ENCODE measurements at places on chromosomes 12 and 14.

DNA sequence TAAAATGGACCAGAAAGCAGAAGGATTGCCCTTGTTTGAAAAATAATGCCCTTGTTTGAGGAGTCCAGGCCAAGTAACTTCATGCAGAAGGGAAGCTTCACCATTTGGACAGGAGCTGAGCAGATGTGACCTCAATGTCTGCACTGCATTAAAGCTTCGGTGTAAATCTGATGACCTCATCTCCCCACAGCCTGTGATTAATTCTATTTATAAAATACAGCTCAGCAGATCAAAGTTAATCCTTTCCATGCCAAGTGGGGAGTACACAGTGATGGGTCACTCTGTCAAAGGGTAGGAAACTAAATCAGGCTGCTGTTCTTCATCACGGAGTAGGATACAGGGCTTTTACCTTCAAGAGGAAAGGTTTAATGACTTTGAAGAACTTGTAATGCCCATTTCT lies 533.7 kb downstream of the RPS29 start:
- DNase-seq, result no peak

GRCh38 chr12:107990325-107990724 lies 138.8 kb upstream of the WSCD2 start:
- DNase-seq, result no peak

GRCh38 chr12:121580959-121581685 lies at the start of gene KDM2B:
Gene KDM2B, minus strand, starts transcription at chr12:121581023. Its CDS starts 112 bp downstream, at chr12:121580911.
- no peak for DNase-seq

DNA sequence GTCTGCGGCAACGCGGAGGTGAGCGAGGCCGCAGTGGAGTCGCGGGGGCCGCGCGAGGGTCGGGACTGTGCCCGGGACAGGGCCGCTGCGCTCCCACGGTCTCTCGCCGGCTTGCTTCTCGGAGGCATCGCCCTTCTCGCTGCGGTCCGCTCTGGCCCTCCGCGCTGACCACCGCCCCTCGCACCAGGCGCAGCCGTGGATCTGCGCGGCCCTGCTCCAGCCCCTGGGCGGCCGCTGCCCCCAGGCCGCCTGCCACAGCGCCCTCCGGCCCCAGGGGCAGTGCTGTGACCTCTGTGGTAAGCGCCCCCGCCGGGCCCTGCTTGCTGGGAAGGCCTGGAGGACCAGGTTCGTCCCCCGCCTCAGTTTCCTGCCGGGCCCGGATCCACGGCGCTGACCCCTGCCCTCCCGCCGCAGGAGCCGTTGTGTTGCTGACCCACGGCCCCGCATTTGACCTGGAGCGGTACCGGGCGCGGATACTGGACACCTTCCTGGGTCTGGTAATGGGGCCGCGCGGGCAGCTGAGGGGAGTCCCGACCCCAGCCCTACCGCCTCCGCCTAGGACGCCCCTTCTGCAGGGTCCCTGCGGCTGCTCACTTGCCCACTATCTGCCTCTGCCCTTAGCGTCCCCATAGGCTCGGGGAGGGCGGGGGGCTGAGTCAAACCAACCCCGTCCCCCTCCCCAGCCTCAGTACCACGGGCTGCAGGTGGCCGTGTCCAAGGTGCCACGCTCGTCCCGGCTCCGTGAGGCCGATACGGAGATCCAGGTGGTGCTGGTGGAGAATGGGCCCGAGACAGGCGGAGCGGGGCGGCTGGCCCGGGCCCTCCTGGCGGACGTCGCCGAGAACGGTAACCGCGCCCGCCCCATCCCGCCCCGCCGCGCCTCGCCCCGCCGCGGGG lies 7.0 kb downstream of the AMN start:
- DNase-seq, result no peak

DNA sequence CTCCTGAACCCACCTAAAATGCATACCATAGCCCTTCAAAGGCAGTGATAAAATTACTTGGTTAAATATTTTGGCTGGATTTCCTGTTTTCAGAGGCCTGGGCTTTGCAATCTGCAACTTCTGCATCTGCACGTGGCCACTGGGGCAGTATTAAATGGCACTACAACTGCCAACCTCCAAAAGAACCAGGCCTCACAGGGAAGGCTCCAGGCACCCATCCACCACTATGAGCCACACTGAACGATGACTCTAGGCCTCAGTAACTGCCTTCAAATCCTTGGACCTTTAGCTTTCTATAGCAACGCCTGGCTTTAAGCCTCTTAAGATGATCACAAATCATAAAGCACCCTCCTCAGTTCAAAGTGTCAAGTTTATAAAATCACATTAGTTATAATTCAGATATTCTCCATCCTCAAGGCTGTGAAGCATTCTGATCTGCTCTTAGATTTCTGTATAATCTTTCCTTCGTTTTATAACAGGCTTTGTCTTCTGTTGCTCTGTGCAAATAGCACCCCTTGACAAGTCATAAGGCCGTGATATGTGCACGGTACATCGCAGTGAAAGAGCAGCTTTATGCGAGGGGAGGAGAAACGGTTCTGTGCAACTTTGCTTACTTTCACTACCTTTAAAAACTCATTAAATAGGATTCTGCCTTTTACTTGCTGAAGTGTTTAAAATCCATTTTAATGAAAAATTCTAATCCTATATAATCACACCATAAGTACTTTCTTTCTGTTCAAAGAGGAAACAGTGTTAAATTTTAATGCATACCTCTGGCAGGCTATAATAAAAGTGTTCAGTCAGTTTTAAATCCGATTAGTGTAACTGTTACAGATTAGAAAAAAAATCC lies 196.4 kb upstream of the G2E3 start:
- no peak for DNase-seq

GRCh38 chr14:74510959-74511409 lies 17.4 kb downstream of the ISCA2 start:
- DNase-seq, result no peak

GRCh38 chr14:76882651-76883050 lies 56.4 kb downstream of the LRRC74A start:
- DNase-seq, result no peak

DNA sequence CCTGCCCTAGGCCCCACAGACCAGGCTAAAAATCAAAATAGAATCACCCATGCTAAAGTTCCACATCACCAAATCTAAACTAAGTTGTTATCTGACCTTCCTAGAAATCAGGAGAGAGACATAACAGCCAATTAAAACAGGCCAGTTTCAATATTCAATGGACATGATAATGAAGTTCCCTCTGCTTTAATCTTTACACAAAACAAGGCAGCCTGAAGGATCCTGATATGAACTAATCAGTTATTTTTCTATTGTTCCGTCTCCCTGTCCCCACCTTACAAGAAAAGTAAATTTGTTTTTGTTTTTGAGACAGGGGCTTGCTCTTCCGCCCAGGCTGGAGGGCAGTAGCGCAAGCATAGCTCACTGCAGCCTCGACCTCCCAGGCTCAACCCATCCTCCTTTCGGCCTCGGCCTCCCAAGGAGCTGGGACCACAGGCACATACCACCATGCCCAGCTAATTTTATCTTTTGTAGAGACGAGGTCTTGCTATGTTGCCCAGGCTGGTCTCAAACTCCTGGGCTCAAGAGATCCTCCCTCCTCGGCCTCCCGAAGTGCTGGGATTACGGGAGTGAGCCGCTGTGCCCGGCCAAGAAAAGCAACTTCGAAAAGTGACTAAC lies 5.4 kb upstream of the CEBPE start:
- DNase-seq, result no peak

DNA sequence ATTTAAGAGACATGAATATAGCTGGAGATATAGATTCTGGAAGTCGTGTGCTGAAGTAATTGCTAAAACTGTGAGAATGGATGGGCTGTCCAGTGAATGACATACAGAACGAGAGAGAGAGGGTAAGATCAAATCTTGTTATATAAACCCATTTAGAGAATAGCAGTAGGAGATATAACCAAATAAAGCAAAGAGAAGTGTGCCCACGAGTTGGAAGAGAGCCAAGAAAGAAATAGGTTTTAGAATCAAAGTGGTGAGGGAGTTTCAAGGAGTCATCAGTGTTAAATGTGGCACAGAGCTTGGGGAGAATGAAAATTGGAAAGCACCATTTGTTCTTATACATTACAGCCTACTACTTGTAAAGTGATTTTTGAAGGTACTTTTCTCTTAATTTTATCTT lies 19.2 kb downstream of the TOGARAM1 start:
- no peak for DNase-seq

GRCh38 chr14:93150227-93151208 lies 34.2 kb downstream of the MOAP1 start:
- no peak for DNase-seq

- no peak for DNase-seq
These were observed 9.7 kb downstream of the MYH6 start for GRCh38 chr14:23398348-23398747.

- DNase-seq, result peak; percentile 13
These were observed 31.1 kb downstream of the CCDC177 start for GRCh38 chr14:69543341-69544115.

GRCh38 chr14:69720912-69721311 lies 46.0 kb upstream of the SRSF5 start:
- DNase-seq, result no peak

GRCh38 chr14:54299410-54300363 lies 97.1 kb upstream of the CDKN3 start:
- DNase-seq, result no peak

GRCh38 chr14:52494444-52494843 lies 57.9 kb downstream of the TXNDC16 start:
- DNase-seq, result no peak

- DNase-seq, result no peak
These were observed 20.7 kb downstream of the KRT85 start for GRCh38 chr12:52346593-52346992.

DNA sequence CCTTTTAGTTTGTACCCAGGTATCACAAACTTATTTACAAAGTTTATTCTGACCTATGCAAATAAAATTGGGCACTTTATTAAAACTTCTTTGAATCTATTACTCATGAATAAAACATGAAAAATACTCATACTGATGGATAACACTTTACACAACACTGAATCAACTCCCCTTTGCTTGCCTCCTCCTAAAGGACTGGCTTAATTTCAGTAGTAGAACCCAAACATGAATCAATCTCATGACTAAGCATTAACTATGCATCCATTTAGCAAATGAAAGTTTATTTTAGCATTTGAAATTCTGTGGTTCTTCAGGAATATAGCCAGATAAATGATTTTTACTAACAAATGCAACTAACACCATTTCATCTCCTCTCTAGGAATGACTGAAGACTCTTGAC lies 32.4 kb downstream of the DENND5B start:
- DNase-seq, result no peak

DNA sequence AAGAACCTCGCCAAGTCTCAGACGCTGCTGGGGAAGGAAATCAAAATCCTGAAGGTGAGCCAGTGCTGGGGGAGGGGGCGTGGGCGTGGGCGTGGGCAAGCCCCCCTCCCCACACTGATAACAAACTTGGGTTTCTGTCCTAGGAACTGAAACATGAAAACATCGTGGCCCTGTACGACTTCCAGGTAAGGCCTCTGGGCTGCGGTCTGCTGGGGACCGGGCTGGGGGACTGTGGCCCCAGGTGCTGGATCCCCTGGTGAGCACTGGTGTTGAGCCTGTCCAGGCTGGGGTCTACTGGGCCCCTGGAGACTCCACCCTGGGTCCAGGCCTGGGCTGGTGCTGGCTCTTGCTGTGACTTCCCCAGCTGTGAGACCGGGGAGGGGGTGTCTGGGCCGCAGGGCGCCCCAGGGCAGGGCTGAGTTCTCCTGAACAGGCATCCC lies 1.2 kb downstream of the ULK1 start:
- DNase-seq, result no peak

DNA sequence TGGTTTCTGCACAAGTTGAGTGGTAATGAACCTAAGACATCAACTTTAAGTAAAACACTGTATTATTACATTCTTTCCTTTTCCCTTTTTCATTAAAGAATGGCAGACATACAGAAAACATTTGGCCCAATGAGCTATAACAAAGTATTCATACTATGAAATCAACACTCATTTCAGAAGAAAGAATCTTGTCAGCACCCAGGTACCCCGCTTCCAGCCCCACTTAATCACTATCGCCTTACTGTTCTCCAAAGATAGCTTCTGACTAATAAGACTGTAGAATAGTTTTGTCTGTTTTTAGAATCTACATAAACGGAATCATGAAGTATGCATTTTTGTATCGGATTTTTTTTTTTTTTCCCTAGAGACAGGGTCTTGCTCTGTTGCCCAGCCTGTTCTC lies 9.5 kb downstream of the CNTN1 start:
- no peak for DNase-seq

GRCh38 chr12:121378736-121379135 lies 21.2 kb upstream of the RNF34 start:
- no peak for DNase-seq

GRCh38 chr12:56159482-56160192 lies 1.5 kb downstream of the MYL6 start:
- DNase-seq, result no peak

DNA sequence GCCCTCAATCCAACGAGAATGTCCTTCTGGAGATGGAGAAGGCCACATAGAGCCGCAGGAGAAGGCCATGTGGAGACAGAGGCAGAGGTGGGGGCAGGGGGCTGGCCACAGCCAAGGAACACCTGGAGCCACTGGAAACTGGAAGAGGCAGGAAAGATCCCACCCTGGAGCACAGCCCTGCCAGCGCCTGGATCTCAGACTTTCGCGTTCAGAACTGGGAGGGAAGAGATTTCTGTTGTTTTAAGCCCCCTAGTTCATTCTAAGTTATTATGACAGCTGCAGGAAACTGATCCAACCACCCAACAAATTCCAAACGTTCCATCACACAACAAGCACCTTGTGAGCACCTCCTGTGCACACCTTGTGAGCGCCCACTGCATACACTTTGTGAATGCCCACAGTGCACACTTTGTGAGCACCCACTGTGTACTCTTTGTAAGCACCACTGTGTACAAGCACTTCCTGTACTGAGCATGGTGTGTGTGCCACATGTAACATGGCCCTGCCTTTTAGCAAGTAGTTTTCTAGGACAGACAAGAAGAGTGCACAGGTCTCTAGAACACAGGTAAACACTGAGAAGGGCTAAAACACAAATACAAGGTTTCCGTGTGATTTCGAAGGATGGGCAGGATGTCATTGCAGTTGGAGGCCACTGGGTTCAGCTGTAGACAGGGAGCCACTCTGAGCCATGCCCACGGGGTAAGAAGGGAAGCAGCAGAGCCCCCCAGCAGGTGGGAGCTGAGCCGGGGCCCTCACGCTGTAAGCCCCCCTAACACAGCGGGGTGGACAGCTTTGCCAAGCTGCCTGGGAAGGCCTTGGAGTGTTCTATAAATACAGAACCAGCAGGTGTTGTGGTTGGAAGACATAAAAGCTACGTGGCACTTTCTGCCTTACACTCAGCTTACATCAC lies 15.4 kb downstream of the RIMBP2 start:
- DNase-seq, result no peak

- DNase-seq, result no peak
These were observed 86.0 kb upstream of the ZFP36L1 start for GRCh38 chr14:68878908-68879307.

GRCh38 chr14:57295239-57295638 lies 26.5 kb downstream of the AP5M1 start:
- DNase-seq, result no peak
